ENCODE measurements at places on chromosomes 1 and 21.

GRCh38 chr1:159663552-159663951, 50.8 kb downstream of the CRP start:
- no peak for DNase-seq

- no peak for DNase-seq
Observed at GRCh38 chr1:119631086-119631432, 17.0 kb downstream of the ZNF697 start.

GRCh38 chr1:76746206-76746605, 121.1 kb upstream of the ST6GALNAC5 start:
- no peak for DNase-seq

DNA sequence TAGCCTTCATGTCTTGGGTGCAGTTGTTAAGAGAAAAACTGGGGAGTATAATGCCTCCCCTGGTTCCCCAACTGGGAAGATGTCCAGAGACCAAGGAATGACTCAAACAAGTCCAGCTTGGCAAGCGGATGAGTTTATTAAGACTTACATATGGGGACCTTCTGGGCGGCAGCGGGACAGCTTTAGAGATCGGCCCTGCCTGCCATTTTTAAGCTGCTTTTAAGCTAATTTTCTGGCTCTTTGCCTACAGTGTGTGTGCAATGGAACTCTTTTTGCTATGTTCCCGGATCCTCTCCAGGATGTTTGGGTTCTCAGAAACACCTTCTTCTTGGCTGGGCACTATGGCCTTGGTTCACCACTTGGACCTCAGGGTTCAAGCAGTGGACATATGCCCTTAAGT, 99.5 kb downstream of the RYR2 start:
- DNase-seq: no peak

- DNase-seq: no peak
Observed at GRCh38 chr1:112263042-112263441, 133.0 kb upstream of the CTTNBP2NL start.

GRCh38 chr21:30336596-30336995, 898 bp downstream of the KRTAP27-1 start:
- no peak for DNase-seq

DNA sequence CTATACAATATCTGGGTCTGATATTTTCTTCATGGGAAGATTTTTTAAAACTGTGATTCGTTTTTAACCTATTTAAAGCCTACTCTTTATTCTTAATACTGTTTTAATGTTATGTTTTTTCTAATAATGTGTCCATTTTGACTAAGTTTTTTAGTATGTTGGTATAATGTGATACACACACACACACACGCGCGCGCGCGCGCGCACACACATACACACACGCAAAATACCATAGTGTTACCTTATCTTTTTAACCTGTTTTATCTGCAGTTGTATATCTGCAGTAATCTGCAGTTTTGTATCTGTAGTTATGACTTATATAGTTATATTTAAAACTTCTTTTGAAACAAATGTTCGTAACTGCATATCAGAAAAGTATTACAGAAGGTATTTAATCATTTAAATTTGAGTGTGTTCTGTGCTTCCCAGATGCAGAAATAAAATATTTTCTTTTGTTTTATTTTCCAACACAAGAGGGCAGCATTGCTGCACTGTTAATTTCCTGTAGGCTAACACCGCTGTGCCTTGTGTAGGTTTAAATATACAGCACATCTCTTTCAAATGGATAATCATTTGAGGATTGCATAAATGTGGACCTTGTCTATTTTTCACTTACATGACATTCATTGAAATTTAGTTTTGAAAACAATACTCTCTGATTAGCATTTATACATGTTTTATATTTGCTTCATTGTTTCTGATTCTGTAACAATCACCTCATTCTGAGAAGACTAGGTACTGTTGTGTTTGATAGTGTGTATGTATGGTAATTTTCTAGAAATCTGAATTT, 166.1 kb downstream of the PDE4B start:
- DNase-seq: no peak

DNA sequence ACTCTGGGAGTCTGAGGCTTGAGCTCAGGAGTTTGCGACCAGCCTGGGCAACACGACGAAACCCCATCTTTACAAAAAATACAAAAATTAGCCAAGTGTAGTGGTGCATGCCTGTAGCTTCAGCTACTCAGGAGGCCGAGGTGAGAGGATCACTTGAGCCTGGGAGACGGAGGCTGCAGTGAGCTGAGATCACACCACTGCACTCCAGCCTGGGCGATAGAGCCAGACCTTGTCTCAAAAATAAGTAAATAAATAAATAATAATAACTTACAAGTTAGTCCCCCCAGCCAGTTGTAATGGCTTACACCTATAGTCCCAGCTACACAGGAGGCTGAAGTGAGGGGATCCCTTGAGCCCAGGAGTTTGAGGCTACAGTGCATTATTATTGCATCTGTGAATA, 21.7 kb upstream of the BTG2 start:
- DNase-seq: no peak

GRCh38 chr1:143619851-143620250, 351.9 kb downstream of the FAM72C start:
- DNase-seq: no peak

DNA sequence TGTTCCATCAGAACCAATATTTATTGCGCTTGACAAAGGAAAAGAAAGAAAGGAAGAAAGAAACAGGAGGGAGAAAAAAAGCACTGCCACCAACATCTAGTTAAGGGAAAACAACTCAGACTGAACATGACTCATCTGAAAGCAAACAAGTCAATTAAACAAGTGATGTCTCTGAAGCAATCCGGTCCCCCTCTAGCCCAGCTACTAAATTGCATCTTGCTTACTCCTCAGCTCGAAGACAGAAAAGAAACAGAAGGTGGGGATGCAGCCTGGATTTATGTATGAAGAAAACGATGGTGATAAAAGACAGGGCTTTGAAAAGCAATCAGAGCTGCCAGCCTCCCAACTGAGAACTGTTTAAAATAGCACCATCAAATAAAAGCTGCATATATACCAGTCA, 188.2 kb downstream of the OMA1 start:
- DNase-seq: no peak

- DNase-seq: peak; percentile 27
Observed at GRCh38 chr1:208243527-208243966, 637 bp downstream of the PLXNA2 start.

DNA sequence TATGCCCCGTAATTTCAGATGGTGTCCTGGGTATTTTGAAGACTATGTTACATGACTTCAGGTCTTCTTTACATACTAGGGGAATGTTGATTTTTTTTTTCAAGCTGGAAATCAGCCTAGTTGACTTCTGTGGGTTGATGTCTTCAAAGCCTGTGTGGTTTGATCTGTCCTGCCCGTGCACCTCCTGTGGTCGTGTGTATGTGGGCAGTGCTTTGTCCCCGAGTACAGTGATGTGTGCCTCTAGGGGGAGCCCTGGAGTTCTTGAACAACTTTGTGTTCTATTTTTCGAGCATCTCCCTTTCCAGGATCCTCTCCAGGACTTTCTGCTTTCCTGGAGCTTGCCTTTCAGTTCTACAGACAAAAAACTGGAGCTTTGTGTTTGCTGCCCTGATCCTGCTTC, 28.9 kb downstream of the OBSCN start:
- no peak for DNase-seq

DNA sequence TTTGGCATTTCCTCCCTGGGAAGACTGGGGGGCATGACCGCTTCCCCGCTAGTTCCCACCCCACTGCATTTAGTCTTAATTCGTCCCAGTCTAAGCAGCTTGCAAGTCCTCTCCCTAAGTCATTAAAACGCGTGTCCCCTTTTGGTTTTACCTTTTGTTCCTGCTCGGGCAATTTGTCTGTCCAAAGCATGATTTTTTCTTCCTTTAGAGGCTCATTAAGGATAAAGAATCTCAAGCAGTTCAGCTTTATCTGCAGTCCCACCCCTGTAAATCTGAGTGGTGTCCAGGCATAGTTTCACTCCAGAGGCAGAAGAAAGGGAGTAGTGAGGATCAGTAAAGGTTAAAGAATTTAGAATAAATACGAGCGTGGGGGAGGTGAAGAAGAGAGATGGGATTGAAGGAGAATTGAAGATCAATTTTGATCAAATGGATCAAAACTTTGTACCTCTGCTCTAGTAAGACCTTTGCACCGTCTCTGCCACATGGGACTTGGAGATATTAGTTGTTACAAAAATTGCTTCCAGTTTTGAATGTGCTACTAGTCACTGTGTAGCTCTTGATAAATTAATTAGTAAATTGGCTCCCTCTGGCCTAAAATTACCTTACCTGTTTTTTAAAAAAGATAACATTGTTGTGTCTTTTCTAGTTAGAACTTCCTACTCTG, 989 bp upstream of the ETV3 start:
- DNase-seq: no peak

GRCh38 chr1:113937146-113937545, 8.0 kb downstream of the HIPK1 start:
- DNase-seq: no peak

- DNase-seq: no peak
Observed at GRCh38 chr1:13619909-13620308, 36.3 kb downstream of the PDPN start.

GRCh38 chr1:228697207-228698016, 37.9 kb upstream of the RHOU start:
- DNase-seq: no peak

DNA sequence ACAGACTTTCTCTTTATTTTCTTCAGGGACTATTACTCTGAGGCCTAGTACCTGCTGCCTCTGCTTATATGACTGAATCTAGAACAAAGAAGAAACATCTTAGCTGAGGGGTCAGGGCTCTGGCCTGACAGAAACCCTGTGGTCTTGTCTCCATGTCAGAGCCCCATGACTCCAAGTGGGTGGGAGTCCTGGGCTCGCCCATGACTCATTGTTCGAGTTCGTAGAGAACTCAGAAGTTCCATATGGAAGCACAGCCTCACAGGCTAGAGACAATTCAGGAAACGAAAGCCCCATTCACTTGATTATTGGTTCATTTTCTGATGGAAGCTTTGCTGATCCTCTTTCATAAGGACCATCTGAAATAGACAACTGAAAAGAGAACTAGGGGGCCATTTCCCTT, 73.2 kb downstream of the CD58 start:
- no peak for DNase-seq

- no peak for DNase-seq
Observed at GRCh38 chr21:24225431-24225830, 1381.8 kb downstream of the MRPL39 start.

GRCh38 chr1:246878551-246878950, 53.2 kb downstream of the AHCTF1 start:
- DNase-seq: no peak

DNA sequence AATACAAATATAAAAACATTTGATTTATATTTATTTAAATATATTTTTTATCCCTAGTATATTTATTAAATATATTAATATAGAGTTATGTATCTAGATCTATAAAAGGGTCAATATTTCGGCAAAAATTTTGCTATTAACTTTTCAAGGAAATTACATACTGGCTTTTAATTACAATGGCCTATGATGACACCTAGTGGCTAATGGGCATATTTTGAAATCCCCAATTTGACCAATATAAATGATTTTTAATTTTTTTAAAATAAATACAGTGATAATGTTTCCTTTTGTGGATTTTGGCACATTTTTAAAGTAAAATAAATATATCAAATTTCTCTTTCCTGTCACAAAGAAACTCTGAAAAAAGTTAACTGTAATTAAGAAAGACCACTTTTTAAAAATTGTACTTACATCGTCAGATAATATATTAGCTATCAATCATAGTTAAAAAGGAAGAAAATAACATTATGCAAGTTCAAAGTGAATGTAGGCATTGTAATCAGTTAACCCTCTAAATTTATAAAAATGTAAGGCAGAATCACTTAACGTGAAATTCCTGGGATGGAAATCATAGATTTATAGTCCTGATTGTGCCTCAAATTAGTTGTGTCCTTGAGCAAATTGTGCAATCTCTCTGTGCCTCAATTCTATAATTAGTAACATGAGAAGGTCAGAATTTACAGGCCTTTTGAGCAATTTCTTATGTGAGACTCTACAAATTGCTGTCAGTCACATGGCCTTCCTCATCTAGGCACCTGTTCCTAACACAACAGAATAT, 25.6 kb upstream of the RGS13 start:
- no peak for DNase-seq

GRCh38 chr1:92817137-92817697, 14.6 kb upstream of the RPL5 start:
- no peak for DNase-seq

DNA sequence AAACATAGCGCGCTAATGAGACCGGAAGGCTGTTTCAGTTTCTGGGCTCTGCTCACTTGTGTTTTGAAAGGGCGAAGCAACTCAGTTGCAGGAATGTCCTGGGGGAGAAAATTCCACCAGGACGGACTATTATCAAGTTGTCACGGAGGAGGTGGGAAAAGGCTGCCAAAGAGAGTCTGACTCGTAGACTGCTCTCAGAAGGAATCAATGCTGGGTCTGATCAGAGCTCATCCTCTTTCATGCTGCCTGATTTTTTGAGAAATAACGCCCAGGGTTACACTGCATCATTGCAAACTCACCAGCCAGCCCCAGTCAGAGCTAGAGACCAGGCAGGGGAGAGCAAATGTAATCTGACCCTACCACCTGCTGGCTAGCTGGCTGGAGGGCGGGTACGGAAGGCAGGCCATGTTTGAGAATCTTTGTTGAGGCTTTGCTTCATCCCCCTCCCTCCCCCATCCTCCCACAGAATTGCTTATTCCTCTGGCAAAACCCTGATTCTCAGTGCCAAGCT, 36.4 kb upstream of the BCL9 start:
- no peak for DNase-seq

DNA sequence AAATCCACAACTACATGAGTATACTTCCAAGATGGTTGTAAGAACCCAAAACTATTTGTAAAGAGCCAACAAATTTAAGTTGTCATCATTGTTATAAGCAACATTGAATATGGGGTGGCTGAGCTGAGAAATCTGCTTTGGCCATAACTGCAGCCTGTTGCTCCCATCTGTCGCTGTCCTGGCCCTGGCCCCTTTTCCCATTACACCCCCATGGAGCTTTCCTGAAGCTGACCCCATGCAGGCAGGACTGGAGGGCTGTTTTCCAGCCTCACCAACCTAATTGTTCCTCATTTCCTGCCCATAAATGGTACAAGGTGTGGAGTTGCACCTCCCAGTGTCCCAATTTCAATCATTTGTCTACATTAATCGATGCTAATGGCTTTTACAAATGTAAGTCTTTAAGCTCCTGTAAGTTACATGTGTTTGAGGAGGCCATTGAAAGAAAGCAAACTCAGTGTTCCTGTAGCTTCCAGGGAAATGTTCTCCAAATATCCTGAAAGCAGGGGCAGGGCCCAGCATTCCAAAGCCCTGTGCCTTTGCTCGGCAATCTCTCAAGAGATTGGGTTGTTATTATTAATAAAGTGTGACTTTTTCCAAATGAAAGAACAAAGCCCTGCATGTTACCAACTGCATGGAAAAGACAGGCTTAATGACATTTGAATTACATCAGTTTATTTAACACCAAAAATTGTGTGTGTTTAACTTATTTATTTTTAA, 545.9 kb downstream of the PLPP3 start:
- DNase-seq: no peak

- no peak for DNase-seq
Observed at GRCh38 chr21:25760677-25761076, 25.9 kb downstream of the GABPA start.

DNA sequence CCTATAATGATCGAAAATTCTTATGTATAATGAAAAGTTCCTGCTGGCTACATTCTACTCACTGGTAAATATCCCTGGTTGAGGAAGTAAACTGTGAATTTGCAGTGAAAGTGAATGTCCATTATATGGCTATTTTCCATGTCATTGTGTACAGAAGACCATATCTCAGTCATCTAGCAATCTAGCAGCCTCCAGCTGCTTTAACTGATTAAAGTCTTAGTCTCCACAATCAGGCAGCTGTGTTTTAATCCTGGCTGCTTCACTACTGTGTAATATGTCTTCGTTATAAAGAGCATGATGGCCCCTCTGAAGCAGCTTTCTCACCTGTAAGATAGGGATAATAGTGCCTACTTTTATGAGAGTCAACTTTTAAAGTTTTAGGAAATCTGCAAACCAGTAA, 11.4 kb downstream of the CLCA2 start:
- no peak for DNase-seq

Data from activated naive CD4-positive, alpha-beta T cell treated with anti-CD3 and anti-CD28 coated beads, Interleukin-2, amount 10 ng/mL, durations not matched to agents 7 days and 5 days (primary cell).